ENCODE measurements at places on chromosomes 6 and 20.

GRCh38 chr20:9949563-9949962 lies 85.2 kb upstream of the ANKEF1 start:
- DNase-seq, result no peak

GRCh38 chr6:81531869-81532561 lies 220.5 kb downstream of the TENT5A start:
- no peak for DNase-seq

DNA sequence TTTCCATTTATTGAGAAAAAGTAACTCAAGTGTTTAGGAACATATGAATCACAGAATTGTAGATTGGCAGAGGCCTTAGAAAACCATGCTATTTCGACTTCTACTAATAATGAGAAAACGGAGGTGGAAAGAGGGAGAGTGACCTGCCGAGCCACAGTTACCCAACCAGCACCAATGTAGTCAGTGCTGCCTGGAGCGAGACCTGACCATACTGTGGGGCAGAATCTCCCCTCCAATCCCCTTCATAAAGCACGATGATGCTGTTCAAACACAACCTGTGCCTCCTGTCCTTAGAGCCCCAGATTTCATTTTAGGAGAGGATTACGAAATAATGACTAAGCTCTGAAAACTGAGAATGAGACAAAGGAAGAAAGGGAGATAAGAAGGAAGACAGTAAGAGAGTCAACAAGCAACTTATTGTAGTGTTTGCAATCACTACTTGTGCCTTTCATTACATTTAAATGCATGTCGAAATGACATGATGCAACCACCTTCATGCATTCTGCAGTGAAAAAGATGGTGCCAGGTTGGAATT lies 70.6 kb downstream of the ATXN1 start:
- DNase-seq, result no peak

GRCh38 chr6:21748343-21749056 lies 154.9 kb downstream of the SOX4 start:
- no peak for DNase-seq

Measured in activated CD4-positive, alpha-beta T cell treated with anti-CD3 and anti-CD28 coated beads for 24 hours (primary cell).